ENCODE measurements at places on chromosomes 6 and 20. TPM values are rescaled to one million over a fixed set of nuclear protein-coding genes. Genes with fewer than 3 reads are reported as not detected.

- H3K27me3 ChIP-seq, result no peaks in the 10 kb centered on the region
- H3K4me3 ChIP-seq, result no peak overlapping the region
- DNase-seq, result no peak
- no peaks in the 10 kb centered on the region for H3K36me3 ChIP-seq
These were observed 277.2 kb downstream of the FRK start for GRCh38 chr6:115783402-115784061.

PFDN6 gene
- total RNA-seq, result 101 TPM

- H3K4me3 ChIP-seq, result no peak overlapping the region
- no peaks in the 10 kb centered on the region for H3K27me3 ChIP-seq
- peaks cover 3% of the 10 kb centered on the region for H3K36me3 ChIP-seq
- no peak for DNase-seq
- peaks cover 31% of the 10 kb centered on the region for H3K4me1 ChIP-seq
These were observed 63.0 kb downstream of the PTPN1 start for GRCh38 chr20:50572938-50573777.

SOX18 gene
- total RNA-seq, result 18.7 TPM

DNA sequence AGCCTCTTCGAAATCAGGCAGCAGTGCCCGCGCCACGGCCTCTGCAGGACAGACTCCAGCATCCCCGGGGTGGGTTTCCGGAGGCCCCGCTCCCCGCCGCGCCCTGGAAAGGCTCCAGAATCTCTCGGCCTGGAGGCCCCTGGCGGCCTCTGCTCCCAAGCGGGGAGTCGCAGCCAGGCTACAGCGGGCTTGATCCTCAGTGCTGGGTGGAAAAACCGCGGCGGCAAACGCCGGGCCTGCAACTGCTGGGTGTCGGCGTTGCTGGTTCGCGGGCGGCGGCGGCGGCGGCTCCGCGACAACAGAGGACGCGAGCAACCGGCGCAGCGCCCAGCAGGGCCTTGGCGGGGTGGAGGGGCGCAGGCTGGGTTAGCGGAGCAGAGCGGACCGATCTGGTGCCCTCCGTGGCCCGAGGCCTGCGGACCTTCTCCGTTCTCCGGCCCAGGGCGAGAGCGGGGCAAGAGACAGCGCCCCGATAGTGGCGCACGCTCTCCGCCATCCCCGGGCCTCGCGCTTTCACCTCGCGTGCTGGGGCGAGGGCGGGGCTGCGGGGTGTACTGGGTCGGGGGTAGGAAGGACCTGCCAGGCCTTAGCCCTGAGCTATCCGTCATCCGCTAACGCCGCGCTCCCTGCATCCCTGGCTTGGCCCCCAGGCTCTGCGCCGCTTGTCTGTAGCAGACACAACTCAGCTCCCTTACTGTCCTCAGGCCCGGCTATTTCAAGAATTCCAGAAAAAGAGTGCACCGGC is 3.4 kb upstream of the ZNF292 start:
- no peak for DNase-seq
- H3K27ac ChIP-seq, result peak overlapping the region; percentile 97
- H3K36me3 ChIP-seq, result peaks cover 4% of the 10 kb centered on the region

GRCh38 chr6:109687271-109687761 is 3.7 kb downstream of the AK9 start:
- H3K36me3 ChIP-seq, result no peaks in the 10 kb centered on the region
- peaks cover 15% of the 10 kb centered on the region for H3K27me3 ChIP-seq
- no peak overlapping the region for H3K27ac ChIP-seq
- peak; percentile 30 for DNase-seq
- H3K4me3 ChIP-seq, result no peak overlapping the region
- peaks cover 11% of the 10 kb centered on the region for H3K4me1 ChIP-seq

- H3K27me3 ChIP-seq, result no peaks in the 10 kb centered on the region
- DNase-seq, result no peak
- peaks cover 35% of the 10 kb centered on the region for H3K4me1 ChIP-seq
- no peak overlapping the region for H3K4me3 ChIP-seq
These were observed 166.4 kb upstream of the ZNF217 start for GRCh38 chr20:53760025-53760441.

TPMT gene
- total RNA-seq, result 9.7 TPM

- peaks cover 11% of the 10 kb centered on the region for H3K27me3 ChIP-seq
- no peak overlapping the region for H3K27ac ChIP-seq
- no peak overlapping the region for H3K4me3 ChIP-seq
- no peaks in the 10 kb centered on the region for H3K36me3 ChIP-seq
These were observed 1.8 kb downstream of the TREM1 start for GRCh38 chr6:41284726-41285125.

WFDC5 gene
- total RNA-seq, result not detected

TRIM10 gene
- not detected for total RNA-seq

DNA sequence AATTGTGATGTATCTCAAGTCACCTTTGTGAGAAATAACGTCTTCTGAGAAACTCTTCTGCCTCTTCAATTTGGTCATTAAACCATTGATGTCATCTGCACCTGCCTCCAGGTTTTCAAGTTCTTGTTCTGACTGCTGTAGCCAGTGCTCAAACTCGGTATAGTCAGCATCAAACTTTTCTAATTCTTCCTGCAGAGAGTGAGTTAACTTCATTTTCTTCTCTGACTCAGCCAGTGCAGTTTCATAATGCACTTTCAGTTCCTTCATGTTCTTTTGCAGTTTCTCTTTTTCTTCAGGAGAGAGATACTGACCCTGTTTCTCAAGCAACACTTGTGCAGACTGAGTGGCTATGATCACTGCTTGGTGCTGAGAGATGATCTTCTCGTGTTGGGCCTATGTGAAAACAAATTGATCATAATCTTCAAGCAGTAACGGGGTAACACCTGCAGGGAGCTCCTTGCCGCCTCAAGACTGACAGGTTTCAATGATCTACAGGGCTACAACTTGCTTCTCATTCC is 48.8 kb downstream of the DST start:
- H3K4me3 ChIP-seq, result no peak overlapping the region
- peaks cover 53% of the 10 kb centered on the region for H3K36me3 ChIP-seq
- H3K27me3 ChIP-seq, result no peaks in the 10 kb centered on the region
- no peaks in the 10 kb centered on the region for H3K4me1 ChIP-seq
- no peak overlapping the region for H3K27ac ChIP-seq

DACT2 gene
- 3.3 TPM for total RNA-seq

GRCh38 chr6:144897441-144897921 is 612.3 kb downstream of the UTRN start:
- no peak overlapping the region for H3K4me3 ChIP-seq
- H3K27me3 ChIP-seq, result no peaks in the 10 kb centered on the region
- no peaks in the 10 kb centered on the region for H3K36me3 ChIP-seq
- peak; percentile 71 for DNase-seq
- H3K27ac ChIP-seq, result no peak overlapping the region

SULF2 gene
- total RNA-seq, result 1.4 TPM

- no peaks in the 10 kb centered on the region for H3K36me3 ChIP-seq
- H3K4me3 ChIP-seq, result no peak overlapping the region
- no peak for DNase-seq
- peaks cover 32% of the 10 kb centered on the region for H3K27me3 ChIP-seq
- H3K4me1 ChIP-seq, result no peaks in the 10 kb centered on the region
- no peak overlapping the region for H3K27ac ChIP-seq
These were observed 142.1 kb downstream of the SMOC2 start for GRCh38 chr6:168583126-168583525.

- H3K27ac ChIP-seq, result no peak overlapping the region
- H3K36me3 ChIP-seq, result no peaks in the 10 kb centered on the region
- H3K27me3 ChIP-seq, result no peaks in the 10 kb centered on the region
- peaks cover 14% of the 10 kb centered on the region for H3K4me1 ChIP-seq
- H3K4me3 ChIP-seq, result no peak overlapping the region
- no peak for DNase-seq
These were observed 12.1 kb upstream of the MRPS18A start for GRCh38 chr6:43699564-43700186.

TNNC2 gene
- 0.26 TPM for total RNA-seq

All from Panc1 (cell line).